H9 (cell line): ENCODE measurements at places on chromosomes 1 and 21.

- peaks cover 20% of the 10 kb centered on the region; the same call in 2 of the 3 replicates for H3K36me3 ChIP-seq
- no peak for DNase-seq
Observed at GRCh38 chr1:184823080-184823479, 68.4 kb upstream of the EDEM3 start.

DNA sequence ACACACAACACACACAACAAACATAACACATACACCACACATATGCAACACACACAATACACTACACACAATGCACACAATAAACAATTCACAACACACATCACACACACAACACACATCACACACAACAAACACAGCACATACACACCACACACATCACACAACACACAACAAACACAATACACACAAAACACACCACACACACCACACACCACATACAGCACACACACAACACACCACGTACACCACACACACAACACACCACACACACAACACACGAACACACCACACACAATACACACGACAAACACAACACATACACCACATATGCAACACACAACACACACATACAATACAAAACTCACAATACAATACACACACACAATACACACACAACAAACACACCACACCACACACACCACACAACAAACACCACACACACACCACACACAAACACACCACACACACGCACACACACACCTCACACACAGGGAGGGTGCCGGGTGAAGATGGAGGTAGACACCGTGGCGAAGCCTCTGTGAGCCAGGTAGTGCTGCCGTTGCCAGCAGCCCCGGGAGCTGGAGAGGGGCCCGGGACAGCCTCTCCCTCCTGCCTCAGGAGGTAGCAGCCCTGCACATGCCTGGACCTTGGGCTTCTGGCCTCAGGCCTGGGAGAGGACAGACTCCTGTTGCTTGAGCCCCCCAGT is 30.4 kb upstream of the C1orf174 start:
- no peaks in the 10 kb centered on the region for H3K4me1 ChIP-seq
- H3K27me3 ChIP-seq, result peaks cover 1% of the 10 kb centered on the region; the same call in 1 of the 2 replicates
- no peak for DNase-seq
- H3K27ac ChIP-seq, result no peak overlapping the region
- H3K36me3 ChIP-seq, result 0 out of 2 replicates have a peak, but pooled peaks cover 1% of the 10 kb centered on the region

DNA sequence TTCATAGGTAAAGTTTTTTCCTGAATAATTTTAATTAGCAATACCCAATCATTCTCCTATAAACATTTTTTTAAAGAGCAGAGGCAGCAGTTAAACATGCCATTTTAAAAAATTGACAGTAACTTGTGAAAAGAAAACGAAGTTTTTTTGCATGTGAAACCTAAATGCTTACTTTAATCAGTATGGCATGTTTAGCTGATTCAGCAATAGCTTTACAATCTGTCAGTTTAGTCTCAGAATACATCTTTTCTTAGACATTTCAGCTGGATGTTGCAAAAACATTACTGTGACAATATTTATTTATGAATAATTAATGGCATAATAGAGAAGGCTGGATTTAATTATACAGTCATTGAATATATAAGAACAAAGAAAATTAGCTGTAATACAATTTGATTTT is 1132.4 kb upstream of the ADGRL2 start:
- no peak for DNase-seq
- no peak overlapping the region for H3K4me3 ChIP-seq
- H3K27ac ChIP-seq, result no peak overlapping the region
- H3K4me1 ChIP-seq, result no peaks in the 10 kb centered on the region
- no peaks in the 10 kb centered on the region for H3K36me3 ChIP-seq

DNA sequence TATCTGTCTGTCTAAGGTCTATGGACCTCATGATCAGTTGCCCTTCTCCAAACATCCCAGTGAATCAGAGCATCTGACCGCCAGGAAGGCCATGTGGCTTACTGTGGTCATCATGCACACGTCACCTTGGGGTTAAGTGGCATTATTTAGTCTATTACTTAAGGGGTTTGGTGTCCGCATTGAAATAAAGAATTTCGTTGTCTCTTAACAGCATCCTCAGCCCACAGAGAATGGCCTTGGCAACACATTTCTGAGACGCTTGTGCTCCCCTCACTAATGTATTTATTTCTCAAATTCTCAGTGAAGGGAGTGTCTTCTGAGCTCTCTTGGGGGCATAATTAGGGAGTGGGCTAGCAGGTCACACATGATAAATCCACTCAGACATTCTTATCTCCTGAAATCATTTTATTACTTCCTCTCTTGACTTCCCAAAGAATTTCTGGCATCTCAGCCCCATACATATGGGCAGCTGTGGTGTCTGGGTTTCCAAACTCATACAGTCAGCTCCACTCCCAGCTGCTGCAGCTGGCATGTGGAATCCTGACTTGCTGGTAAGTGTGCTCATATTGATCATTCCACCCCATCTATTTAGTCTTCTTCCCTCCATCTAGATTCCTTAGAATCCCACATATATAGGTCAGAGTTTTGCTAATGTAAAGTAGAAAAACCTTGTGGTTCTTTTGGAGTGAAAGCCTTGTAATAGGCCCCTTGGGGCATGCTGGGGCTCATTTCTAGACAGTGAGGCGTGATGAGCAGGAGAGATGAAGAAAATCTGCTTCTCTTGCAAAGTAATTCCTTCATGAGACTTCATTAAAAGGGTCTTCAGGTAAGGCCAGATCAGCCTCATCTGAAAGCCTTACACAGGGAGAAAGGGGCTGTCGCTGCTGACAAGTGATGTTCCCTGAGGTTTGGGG is 110.5 kb downstream of the HHAT start:
- H3K27ac ChIP-seq, result no peak overlapping the region
- H3K36me3 ChIP-seq, result no peaks in the 10 kb centered on the region
- H3K27me3 ChIP-seq, result no peaks in the 10 kb centered on the region
- no peak overlapping the region for H3K4me3 ChIP-seq
- H3K4me1 ChIP-seq, result no peaks in the 10 kb centered on the region
- DNase-seq, result no peak

GRCh38 chr1:186300056-186300455 is 75.0 kb downstream of the TPR start:
- H3K4me1 ChIP-seq, result no peaks in the 10 kb centered on the region
- DNase-seq, result no peak
- no peaks in the 10 kb centered on the region for H3K36me3 ChIP-seq
- H3K27me3 ChIP-seq, result no peaks in the 10 kb centered on the region
- no peak overlapping the region for H3K27ac ChIP-seq

DNA sequence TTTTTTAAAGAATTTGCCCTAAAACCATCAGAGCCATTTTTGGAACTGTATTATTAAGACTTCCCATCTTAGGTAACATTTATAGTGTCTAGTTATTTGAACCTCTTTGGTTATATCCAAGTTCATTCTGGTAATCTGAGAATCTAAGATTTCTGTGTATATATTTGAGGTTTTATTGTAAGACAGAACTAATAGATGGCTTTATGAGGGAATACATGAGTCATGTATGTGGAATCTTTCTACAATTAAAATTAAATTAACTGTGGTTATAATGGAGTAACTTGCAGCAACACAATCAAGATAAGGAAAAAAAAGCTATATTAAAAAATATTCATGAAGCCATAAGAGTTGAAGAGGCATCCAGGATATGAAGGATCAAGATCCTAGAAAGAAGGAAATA is 92.1 kb downstream of the UBE2U start:
- no peaks in the 10 kb centered on the region for H3K27me3 ChIP-seq
- no peak overlapping the region for H3K4me3 ChIP-seq
- DNase-seq, result no peak

DNA sequence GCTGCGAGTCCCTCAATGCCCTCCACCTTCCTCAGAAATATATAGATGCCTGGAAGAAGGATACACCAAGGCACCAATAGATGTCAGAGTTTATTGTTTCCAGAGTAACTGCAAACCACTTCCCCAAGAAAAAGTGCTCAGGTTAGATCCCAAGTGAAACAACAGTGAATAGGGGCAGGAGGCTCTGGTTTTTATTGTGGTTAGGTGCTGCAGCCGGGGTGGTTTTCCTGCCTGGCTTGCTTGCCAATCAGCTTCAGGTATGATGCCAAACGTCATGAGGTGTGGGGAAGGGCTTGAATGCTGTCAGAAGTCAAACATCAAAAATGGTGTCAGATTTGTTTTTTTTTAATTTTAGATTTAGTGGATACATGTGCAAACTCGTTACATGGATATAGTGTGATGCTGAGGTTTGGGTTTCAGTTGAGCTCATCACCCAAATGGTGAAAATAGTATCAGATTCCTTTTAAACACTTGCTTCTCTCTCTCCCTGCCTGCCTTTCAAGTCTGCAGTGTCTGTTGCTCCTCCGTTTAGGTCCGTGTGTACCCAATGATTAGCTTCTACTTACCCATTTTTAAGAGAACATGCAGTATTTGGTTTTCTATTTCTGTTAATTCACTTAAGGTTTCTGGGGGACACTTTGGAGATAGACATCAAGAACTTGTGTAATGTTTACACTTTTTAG is 1317.0 kb downstream of the MRPL39 start:
- H3K4me1 ChIP-seq, result no peaks in the 10 kb centered on the region
- DNase-seq, result no peak
- H3K27ac ChIP-seq, result no peak overlapping the region
- peaks cover 6% of the 10 kb centered on the region; the same call in 1 of the 2 replicates for H3K36me3 ChIP-seq
- no peaks in the 10 kb centered on the region for H3K27me3 ChIP-seq

GRCh38 chr1:226976978-226977642 is 37.0 kb downstream of the COQ8A start:
- H3K4me3 ChIP-seq, result no peak overlapping the region
- no peak overlapping the region for H3K27ac ChIP-seq
- H3K27me3 ChIP-seq, result no peaks in the 10 kb centered on the region
- peaks cover 11% of the 10 kb centered on the region for H3K36me3 ChIP-seq
- DNase-seq, result no peak

GRCh38 chr1:29719253-29719652 is 482.9 kb downstream of the PTPRU start:
- no peaks in the 10 kb centered on the region for H3K4me1 ChIP-seq
- no peak for DNase-seq
- no peaks in the 10 kb centered on the region for H3K27me3 ChIP-seq
- H3K36me3 ChIP-seq, result peaks cover 11% of the 10 kb centered on the region
- H3K4me3 ChIP-seq, result no peak overlapping the region

GRCh38 chr1:230236301-230237008 is 169.4 kb downstream of the GALNT2 start:
- peaks cover 14% of the 10 kb centered on the region for H3K36me3 ChIP-seq
- H3K27me3 ChIP-seq, result no peaks in the 10 kb centered on the region; the same call in 1 of the 2 replicates
- H3K4me3 ChIP-seq, result no peak overlapping the region
- H3K27ac ChIP-seq, result no peak overlapping the region
- no peak for DNase-seq

DNA sequence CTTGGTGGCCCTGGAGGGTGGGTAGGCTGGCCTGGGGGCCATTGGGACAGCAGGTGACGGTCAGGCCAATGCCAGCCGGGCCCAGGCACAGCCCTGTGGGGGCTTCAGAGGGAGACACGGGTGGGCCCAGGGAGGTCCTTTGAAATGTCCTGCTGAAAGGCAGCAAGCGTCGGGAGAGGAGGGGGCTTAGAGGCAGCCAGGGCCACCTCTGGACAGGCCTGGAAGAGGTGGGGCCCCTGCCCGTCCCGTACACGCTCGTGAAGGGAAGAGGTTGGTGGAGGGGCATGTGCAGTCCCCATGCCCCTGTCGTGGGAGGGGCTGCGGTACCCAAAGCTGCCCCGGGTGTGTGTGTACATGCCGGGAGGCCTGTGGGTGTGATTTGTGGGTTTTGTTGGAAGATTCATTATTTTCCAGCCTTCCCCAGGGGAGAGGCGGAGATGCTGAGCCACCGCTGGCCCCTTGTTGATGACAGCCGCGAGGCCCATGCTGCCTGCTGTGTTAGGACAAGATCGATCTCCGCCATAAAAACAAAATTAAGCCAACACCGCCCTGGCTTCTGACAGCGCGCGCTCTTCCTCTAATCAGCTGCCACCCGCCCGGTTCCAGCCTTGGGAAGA is 3.4 kb upstream of the PLCH2 start:
- H3K36me3 ChIP-seq, result no peaks in the 10 kb centered on the region
- H3K4me1 ChIP-seq, result no peaks in the 10 kb centered on the region
- no peak overlapping the region for H3K27ac ChIP-seq
- DNase-seq, result no peak
- H3K27me3 ChIP-seq, result no peaks in the 10 kb centered on the region

DNA sequence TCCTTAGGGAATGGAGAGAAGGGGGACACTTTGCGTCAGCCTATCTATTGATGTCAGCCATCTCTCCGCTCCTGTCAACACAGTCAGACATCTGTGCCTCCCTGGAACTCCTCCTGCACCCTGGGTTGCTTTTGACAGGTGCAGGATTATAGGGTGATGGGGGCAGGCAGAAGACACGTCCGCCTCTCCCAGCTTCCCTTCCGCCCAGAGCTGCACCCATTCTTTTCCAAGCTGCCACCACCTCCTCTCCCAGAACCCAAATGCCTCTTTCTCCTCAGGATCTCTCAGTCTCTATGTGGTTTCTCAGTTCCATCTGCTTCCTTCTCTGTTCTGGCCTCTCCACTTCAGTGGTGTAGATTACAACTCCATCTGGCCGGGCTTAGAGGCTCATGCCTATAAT is 17.1 kb upstream of the KIF1B start:
- no peak for DNase-seq
- H3K27me3 ChIP-seq, result no peaks in the 10 kb centered on the region
- H3K4me3 ChIP-seq, result no peak overlapping the region
- no peak overlapping the region for H3K27ac ChIP-seq
- no peaks in the 10 kb centered on the region; the same call in 2 of the 3 replicates for H3K36me3 ChIP-seq
- no peaks in the 10 kb centered on the region for H3K4me1 ChIP-seq

DNA sequence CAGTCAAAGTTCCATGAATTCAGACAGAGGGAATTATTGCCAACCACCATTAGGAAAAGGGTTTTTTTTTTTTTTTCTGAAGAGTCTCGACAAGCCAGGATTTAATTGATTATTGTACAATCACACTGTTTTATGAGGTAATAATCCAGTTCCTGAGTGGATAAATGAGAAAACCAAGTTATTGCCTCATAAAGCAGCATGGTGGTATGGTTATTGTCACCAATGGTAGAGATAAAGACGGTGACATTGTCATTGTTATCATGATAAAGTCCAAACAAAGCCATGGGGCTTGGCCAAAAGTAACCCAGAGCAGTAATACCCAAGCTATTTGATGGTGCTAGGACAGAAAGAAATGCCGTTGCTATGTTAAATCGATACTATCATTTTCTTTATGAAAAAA is 232.8 kb downstream of the USH2A start:
- H3K4me1 ChIP-seq, result no peaks in the 10 kb centered on the region
- H3K27ac ChIP-seq, result no peak overlapping the region
- no peak overlapping the region for H3K4me3 ChIP-seq
- H3K36me3 ChIP-seq, result no peaks in the 10 kb centered on the region

DNA sequence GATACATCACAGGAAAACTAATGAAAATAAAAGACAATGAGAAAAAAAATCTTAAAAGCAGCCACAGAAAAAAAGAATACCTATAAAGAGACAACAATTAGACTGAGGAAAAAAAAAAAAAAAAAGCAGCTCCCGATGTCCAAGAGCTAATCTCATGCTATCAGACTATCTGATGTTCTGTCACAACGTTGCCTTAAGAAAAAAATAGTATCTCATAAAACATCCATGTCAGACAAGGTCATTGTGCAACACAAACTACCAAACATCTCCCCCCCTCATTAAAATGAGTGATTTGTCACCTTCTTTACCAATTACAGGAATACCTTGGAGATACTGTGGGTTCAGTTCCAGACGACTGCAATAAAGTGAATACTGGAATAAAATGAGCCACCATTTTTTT is 68.9 kb downstream of the ZNF644 start:
- H3K27ac ChIP-seq, result no peak overlapping the region
- no peak overlapping the region for H3K4me3 ChIP-seq
- H3K27me3 ChIP-seq, result no peaks in the 10 kb centered on the region
